ENCODE measurements at places on chromosomes 16 and 17.

- DNase-seq: no peak
Observed at GRCh38 chr17:36016555-36016954, 1.2 kb downstream of the CCL23 start.

- no peak for DNase-seq
Observed at GRCh38 chr17:33396818-33397217, 103.7 kb upstream of the ASIC2 start.

DNA sequence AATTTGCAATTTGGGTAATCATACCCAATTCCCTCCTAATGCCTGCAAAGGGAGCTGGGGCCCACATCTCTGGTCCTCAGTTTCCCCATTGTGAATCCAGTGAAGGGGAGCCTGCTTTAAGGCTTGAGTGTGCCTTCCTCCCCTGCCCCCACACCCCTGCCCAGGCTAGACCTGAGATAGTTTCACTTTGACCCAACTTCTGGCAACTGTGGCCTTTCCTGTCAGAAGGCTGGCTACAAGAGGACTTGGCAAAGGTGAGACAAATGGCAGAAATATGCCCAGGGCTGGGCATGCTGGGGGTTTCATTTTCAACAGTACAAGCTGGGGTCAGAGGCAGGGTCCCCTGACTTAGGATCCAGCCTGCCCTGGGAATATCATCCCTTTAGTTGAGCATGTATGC, 10.0 kb downstream of the SOCS1 start:
- no peak for DNase-seq

- DNase-seq: no peak
Observed at GRCh38 chr16:11310997-11311561, 29.9 kb upstream of the PRM1 start.

DNA sequence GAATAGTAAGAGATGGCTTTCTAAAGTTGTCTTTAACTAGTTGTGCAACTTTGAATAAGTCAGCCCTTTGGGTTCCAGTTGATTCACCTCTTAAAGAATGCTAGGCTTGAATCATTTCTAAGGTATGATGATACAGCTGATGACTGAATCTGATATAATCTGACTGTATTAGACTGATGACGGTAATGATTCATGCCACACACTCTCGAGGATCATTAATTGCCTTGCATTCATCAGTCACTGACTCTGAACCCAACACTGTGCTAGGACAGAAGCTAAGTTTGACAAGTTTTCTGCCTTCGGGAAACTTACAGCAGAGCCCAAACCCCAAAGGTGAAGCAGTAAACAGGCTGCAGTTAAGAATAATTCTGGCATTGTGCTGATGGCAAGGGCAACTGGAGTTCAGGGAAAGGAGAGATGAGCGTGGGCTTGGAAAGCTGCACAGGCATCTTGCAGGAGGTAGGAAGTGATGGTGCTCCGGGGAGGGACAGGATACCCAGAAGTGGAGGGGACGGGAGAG, 25.8 kb downstream of the ASIC2 start:
- DNase-seq: no peak

GRCh38 chr17:4209611-4210010, 54.2 kb downstream of the ANKFY1 start:
- DNase-seq: no peak

- DNase-seq: peak; percentile 78
Observed at GRCh38 chr17:27654654-27655524, 23.9 kb downstream of the LGALS9 start.

GRCh38 chr16:89864527-89864820, 8.9 kb upstream of the TCF25 start:
- DNase-seq: no peak

DNA sequence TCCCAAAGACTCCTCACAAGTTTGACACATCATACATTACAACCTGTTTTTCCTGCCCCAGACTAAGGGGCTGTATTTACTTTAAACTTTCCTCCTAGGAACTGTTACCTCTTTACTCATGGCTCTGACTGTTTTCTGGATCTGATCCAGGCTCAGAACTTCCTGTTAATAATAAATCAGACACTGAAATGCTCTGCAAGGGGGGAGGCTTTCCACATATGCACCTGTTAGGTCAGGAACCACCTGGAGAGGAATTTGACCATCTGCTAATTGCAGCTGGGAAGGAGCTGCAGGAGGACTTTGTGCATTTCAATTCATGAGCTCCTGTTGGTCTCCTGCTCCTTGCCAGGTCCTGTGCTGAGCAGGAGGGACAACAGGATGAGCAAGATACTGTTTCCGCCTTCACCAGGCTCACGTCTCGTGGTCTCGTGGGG, 476.9 kb upstream of the CDH5 start:
- DNase-seq: no peak

DNA sequence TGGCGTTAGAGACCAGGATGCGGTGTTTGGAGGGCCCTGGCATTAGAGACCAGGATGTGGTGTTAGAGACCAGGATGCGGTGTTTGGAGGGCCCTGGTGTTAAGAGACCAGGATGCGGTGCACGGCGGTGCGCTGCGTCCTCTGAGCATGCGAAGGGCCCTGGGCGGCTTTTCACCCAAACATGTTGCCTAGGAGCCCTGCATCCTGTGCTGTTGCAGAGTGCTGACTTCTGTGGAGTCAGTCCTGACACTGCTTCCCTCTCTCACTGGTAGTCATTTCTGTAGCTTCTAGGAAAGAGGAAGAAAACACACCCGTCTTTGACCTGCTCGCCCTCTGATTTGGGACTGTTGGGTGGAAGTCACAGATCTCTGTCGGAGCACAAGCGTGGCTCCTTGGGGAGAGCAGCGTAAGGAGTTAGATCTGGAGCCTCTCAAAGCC, 141.2 kb downstream of the LAT start:
- DNase-seq: no peak

DNA sequence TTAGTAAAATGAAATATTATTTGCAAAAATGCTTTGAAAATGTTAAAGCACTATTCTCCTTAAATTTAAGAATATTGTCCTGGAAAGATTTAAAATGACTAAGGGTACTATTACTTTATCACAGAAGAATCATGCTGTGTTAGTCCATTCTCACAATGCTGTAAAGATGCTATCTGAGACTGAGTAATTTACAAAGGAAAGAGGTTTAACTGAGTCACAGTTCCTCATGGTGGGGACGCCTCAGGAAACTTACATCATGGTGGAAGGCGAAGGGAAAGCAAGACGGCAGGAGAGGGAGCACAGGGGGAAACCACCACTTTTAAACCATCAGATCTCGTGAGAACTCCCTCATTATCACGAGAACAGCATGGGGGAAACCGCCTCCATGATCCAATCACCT, 245.6 kb downstream of the IRX3 start:
- DNase-seq: no peak

DNA sequence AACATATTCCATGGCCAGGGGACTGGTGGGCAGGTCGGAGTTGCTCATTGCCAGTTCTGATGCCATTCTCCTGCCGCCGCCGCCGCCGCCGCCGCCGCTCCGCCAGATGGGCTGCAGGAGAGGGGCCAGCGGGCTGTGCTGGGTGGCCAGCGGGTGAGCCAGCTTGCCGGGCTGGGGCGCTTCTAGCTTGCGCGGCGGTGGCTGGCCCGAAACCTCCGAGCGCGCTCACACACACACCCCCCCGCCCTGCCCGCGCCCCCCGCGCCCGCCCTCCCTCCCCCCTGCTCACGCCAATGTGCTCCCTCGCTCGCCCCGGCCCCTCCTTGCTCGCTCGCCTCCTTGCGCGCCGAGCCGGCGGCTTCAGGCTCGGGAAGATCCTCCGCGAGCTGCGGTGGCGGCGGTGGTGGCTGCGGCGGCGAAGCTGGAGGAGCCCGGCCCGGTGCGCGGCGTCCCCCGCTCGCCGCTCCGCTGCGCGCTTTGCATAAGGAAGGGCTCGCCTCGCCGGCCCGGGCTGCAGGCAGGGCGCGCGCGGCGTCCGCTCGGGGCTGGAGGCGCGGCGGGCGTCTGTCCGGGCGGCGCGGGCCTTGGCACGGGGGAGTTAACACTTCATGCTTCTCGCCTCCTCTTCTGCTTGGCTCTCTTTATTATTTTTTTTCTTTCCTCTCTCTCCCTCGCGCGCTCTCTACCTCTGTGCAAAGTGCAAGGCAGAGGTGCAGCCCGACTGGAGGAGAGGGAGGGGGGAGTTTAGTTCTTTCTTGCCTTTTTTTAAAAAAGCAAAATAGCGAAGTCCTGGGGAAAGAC, 500 bp downstream of the MAF start:
- no peak for DNase-seq

- DNase-seq: no peak
Observed at GRCh38 chr16:50469121-50469743, 79.0 kb upstream of the NKD1 start.

DNA sequence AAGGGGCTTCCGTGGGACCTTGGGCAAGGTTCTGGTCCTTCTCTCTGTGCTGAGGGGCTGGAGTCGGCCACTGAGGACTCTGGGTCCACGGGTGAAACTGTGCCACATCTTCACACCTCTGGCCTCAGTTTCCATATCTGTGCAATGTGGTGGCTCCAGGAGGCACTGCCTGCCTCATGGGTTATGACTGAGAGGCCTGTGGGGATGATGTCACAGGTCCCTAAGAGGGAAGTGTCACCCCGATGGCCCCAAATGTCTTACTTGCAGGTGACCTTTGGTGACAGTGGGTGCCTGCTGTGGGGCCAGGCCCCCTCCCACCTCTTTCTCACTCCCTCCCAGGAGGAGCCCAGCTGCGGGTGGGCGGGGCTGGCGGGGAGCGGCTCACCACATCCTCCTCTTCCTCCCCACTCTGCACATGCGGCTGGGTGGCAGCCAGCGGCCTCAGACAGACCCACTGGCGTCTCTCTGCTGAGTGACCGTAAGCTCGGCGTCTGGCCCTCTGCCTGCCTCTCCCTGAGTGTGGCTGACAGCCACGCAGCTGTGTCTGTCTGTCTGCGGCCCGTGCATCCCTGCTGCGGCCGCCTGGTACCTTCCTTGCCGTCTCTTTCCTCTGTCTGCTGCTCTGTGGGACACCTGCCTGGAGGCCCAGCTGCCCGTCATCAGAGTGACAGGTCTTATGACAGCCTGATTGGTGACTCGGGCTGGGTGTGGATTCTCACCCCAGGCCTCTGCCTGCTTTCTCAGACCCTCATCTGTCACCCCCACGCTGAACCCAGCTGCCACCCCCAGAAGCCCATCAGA, at the start of gene IL21R:
Gene IL21R, plus strand, starts transcription at position 407 of the 801 bp plus-strand sequence. CDS start 27,898 bp downstream, outside the sequence.
- DNase-seq: peak; percentile 67

DNA sequence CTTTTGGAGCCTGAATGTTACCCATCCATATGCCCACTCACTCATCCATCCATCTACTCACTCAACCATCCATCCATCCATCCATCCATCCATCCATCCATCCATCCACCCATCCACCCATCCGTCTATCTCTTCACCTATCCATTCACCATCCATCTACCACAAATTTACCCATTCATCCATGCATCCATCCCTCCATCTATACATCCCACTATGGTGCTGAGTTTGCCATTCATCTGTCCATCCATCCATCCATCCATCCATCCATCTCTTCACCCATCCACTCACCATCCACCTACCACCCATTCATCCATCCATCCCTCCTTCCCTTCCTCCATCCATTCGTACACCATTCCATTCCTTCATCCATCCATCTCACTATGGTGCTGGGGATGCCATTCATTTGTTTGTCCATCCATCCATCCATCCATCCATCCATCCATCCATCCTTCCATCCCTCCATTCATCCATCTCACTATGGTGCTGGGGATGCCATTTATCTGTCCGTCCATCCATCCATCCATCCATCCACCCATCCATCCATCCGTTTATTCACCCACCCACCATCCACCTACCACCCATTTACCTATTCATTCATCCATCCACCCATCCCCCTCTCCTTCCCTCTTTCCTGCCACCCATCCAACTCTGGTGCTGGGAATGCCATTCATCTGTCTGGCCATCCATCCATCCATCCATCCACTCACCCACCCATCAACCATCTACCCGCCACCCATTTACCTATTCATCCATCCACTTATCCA, 39.7 kb downstream of the RGS9 start:
- DNase-seq: no peak

- no peak for DNase-seq
Observed at GRCh38 chr16:4435337-4436067, 9.8 kb downstream of the DNAJA3 start.

GRCh38 chr16:1560153-1560552, 26.7 kb downstream of the TMEM204 start:
- no peak for DNase-seq

- DNase-seq: no peak
Observed at GRCh38 chr16:48901712-48902374, 291.9 kb upstream of the N4BP1 start.

DNA sequence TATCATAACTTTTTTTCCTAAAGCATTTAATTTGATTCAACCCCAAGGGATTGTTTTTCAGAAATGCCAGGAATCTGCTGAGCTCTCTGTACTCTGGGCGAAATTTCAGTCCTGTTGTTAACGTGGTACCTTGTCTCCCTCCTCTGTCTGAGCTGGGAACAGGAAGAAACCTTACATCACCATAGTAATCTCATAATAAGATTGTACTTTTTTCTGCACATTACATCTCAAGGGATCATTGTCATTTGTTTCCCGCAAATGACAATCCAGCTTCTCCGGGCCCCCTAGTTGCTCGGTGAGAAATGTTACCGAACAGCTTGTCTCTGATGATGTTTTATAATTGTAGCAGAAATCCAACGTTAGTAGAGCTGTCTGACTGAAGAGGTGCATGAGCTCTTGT, 152.7 kb upstream of the ERCC4 start:
- DNase-seq: no peak

DNA sequence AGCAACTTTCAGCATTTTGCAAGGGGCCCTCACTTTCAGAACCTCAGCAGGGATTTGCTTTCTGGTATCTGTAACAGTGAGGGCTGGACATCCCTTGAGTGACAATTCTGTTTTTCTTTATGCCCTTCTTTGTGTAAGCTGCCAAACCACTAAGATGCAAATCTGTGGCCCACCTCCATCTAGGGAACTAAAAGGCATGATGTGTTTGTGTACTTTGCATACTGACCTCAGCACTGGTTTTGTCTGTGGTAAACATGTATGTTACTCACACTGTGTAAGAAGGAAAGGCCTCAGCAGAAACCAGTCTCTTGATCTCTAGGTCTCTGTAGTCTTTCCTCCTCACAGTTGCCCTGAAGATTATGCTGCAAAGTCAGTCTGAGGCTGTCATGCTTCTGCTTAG, 396.6 kb upstream of the DYNLRB2 start:
- DNase-seq: no peak

GRCh38 chr16:19375561-19376158, 42.0 kb upstream of the TMC5 start:
- DNase-seq: peak; percentile 38

- peak; percentile 35 for DNase-seq
Observed at GRCh38 chr17:5780476-5780875, 196.2 kb upstream of the NLRP1 start.
